ENCODE measurements at places on chromosomes 5 and 9. TPM values are rescaled to one million over a fixed set of nuclear protein-coding genes. Genes with fewer than 3 reads are reported as not detected.
A peak's percentile ranks its signal among the peaks of the same experiment; 100 is the strongest.

DNA sequence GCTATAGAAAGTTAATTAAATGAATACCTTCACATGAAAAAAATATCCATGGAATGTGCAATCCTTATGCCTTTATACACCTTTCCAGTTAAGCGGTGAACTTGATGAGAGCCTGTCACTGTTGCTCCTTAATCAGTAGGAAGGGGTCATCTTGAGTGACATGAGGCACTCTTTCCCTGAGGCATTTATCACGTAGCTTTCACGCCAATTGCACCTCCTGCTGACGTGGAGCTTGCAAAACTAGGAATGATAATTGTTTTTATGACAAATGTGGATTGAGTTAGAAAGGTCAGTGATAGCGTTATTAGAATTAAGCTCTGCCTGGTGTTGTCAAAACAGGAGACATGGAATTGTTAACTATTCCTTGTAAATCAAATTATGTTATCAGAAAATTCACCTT, 79.7 kb downstream of the SLF1 start:
- no peak for DNase-seq

- no peak for DNase-seq
Observed at GRCh38 chr5:82309091-82309531, 31.0 kb upstream of the RPS23 start.

DNA sequence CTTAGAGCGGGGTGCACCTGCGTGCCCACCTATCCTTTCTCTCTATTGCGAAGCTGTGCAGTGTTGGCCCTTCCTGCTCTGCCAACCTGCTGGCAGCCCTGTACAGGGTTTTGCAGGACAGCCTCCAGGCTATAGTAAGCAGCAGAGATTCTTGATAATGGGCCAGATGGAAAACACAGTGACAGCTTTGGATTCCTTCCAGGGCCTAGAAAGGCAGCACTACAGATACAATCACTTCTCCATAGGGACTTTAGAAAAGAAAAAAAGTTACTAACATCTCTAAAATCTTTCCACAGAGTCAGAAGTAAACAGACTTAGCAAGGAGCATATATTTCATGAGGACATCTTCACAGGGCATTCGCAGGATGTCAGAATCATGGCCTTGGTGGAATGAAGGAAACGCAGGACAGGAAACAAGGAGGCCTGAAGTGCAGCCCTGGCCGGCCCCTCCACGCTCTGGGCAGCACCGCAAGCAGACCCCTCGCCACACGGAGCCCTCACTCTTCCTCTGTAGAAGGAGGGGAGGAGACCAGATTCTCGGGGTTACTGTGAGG, 172.1 kb upstream of the GAS1 start:
- peak; percentile 46 for DNase-seq

DNA sequence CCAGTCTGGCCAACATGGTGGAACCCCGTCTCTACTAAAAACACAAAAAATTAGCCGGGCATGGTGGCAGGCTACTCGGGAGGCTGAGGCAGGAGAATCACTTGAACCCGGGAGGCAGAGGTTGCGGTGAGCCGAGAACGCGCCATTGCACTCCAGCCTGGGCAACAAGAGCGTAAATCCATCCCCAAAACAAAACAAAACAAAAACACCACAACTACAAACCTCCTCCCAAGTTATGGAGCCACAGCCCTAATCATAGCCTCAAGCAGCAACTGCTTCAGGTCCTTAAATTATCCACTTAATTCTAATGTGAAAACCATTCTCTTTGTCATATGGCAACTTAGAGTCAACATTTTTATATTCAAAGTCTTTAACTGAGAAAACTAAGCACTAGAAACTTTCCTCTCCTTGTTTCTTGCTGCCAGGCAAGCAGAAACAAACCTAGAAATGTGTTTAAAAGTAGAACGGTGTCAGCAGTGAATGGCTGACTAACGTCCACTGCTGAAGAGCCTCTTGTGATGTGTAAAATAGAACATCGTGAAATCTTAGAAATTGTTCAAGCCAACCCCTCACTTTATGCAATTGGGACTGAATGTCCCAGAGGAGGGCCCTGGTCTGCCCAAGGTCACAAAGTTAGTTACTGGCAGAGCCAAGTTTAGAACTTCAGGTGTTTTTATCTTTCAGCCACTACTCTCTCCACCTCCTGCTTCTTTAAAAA, 5.7 kb downstream of the TMEM245 start:
- no peak for DNase-seq

DNA sequence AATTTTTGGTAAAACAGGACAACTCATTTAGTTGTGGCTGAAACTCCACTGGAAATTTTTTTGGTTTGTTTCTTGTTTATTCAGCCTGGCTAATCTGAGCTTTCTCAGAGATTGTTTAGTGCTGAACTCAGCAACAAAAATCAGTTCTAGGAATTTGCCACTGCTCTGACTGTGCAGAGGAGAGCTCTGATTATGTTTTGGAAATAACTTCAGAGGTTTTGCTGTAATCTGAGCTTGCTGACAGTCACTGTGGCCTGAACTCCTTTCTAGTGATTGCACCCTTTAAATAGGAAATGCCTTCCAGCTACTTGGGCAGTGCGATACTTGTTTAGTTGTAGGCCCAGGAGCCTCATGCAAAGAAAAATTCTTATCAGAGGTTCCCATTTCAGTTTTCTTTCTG, 60.2 kb downstream of the OSTF1 start:
- no peak for DNase-seq

DNA sequence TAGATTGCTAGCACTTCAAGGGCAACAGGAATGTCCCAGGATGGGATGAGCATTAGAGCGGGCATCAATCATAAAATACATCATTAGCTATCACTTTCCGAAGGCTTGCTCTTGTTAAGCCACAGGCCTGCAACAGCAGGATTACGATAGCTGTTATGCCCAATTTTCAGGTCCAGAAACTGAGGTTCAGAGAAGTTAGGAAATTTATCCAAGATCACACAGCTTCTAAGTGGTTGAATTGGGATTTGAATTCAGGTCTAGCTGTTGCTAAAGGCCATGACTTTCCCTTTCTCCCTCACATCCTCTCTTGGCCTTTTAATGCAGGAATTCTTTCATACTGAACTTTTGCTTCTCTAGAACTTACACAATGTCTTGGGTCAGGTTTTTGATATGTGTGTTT, 119.4 kb upstream of the ERCC6L2 start:
- DNase-seq, result no peak

PPP1R2B gene
- not detected for polyA plus RNA-seq

RNF183 gene
- polyA plus RNA-seq, result not detected
